ENCODE measurements at places on chromosomes 7 and 10.

GRCh38 chr7:22885797-22886261, 63.2 kb upstream of the TOMM7 start:
- DNase-seq = peak; percentile 77

DNA sequence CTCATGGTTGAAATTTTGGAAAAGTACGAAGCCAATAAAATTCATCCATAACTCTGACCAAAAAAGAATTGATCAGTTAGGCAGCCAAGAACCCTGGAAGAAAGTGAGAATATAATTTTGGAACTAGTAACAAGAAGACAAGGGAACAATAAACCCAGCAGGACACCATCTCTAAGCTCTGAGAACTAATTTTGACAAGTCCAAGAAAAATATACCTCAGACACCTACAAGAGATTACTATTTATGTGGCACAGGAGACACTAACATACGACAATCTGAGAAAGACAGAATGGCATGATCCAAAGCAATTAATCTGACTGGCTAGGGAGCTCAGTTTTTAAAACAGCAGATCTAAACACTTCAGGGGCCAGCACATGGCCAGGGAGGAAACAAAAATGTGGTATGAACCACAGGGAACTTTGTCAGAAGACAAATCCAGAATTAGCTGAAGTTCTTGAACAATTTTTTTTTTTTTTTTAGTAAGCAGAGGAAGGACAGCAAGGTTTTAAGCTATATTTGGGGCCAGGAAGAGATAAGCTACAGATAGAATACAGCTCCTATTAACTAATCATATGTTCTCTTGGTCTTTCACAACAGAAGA, 38.9 kb downstream of the PARD3 start:
- DNase-seq = no peak

- no peak for DNase-seq
These were observed 219.6 kb upstream of the GPR26 start for GRCh38 chr10:123446449-123447156.

DNA sequence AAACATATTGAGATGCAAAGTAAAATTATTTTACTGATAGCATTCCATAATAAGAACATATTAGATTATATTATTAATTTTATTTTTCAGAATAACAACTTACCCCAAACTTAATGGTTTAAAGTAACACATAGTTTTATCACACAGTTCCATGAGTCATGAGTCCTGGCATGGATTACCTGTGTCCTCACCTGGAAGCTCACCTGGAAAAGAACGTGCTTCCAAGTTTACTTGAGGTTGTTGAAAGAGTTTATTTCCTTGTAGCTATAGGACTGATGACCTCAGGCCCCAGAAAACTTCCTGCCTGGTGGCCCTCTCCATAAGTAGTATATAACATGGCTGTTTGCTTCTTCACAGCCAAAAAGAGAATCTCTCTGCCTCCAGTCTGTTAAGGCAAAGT, 254.6 kb downstream of the TFEC start:
- no peak for DNase-seq

GRCh38 chr10:118002581-118002980, 44.2 kb downstream of the RAB11FIP2 start:
- DNase-seq = no peak

- DNase-seq = no peak
These were observed 172.2 kb downstream of the SLIT1 start for GRCh38 chr10:97013568-97013967.

DNA sequence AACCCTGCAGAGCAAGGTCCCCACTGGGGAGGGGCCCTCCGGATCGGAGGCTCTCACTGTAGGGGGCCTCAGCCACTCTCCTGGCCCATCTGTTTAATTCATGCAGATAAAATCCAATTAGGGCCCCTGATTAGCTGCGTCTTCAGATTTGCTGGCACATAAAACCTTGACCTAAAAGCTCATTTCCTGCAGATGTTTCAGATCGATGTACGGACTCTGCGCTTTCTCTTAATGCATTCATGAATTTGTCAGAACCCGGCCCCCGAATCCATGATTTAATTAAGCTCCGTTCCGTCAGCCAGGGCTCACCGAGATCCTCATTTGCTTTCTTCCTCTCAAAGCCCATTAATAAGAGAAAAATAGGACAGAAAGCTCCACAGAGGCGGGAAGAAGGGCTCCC, 40.0 kb upstream of the FOXL3 start:
- DNase-seq = no peak

DNA sequence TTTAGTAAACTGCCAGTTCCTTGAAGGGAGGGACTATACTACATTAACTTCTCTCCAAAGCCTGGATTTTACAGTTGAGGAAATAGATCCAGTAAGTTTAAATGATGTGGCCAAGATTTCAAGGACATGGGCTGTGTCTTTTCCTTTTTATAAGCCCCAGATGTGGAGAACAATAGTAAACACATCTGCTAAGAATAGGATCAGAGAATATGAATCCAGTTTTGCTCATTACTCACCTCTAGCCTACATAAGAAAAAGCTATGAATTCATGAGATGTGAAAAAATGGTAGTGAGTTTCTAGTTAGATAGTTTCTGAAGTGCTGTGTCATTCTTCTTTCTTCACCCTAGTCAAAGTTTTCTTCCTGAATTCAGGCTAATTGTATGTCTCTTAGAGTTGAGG, 38.6 kb downstream of the MAGI2 start:
- DNase-seq = no peak

- no peak for DNase-seq
These were observed 40.5 kb downstream of the C10orf120 start for GRCh38 chr10:122659126-122659525.

DNA sequence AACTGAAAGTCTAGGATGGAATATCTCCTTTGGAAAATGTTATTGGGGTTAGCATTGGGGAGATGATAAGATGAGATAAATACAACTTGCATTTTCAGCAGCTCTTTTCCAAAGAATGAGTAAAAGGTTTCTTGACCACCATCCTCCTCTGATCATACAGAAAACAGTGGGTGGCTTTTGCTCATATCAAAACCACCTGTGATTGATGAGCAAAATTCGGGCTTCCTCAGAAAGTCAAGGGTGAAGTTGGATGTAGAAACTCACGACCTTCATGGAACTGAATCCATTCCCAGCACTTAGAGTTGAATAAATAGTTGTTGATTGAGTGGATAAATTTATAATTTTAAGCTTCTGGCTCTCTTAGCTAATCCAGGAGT, 158.4 kb downstream of the DNAJB6 start:
- DNase-seq = no peak

DNA sequence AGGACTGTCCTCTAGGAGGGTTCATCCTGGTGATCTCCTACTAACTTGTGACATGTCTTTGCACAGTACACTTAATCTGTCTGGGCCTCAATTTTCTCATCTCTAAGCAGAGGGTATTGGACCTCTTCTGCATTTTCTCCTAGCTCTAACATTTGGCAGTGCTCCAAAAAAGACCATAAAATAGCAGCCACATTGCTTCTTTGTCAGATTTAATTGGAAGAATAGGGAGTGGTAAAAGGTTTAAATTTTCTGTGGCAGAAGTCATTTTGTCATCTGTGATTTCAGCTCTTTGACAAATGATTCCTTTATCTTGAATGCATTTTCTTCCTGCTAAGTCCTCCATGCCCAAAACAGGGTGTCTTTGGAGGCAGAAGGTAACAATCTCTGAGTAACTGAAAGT, 289.9 kb upstream of the LRGUK start:
- DNase-seq = peak; percentile 53

DNA sequence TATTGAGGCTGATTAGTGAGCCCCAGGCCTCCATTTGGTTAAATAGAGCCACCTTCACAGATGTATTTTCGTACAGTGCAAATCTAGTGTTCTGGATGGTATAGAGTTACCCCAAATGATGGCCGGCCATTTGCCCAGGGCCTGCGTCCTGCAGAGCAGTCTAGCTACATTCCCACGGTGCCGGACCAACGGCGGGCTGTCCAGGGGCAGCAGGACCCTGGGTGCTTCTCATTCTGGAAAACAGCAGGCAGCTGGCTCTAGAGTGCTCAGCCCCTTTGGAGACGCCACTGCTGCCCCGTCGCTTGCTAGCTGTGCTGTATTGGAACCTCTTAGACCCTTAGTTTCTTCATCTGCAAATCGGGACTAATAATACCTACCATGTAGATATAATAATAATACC, 149.1 kb downstream of the RGS10 start:
- DNase-seq = no peak

DNA sequence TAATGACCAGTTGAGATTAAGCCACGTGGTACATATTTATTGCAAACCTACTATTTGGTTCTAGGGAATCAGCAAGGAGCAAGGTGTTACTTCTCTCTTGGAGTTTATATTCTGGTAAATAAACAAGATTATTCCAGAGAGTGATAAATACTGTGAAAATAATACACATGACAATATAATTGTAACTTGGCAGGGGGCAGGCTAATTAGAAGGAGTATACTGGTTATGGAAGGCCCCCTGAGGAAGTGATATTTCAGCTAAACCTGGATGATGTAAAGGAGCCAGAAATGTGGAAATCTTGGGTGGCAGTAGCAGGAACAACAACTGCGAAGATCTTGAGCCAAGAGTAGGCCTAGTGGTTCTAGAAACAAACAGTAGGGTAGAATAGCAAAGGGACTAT, 111.8 kb downstream of the SDK1 start:
- DNase-seq = no peak

GRCh38 chr10:43408331-43408709, 666 bp downstream of the HNRNPF start:
- no peak for DNase-seq

DNA sequence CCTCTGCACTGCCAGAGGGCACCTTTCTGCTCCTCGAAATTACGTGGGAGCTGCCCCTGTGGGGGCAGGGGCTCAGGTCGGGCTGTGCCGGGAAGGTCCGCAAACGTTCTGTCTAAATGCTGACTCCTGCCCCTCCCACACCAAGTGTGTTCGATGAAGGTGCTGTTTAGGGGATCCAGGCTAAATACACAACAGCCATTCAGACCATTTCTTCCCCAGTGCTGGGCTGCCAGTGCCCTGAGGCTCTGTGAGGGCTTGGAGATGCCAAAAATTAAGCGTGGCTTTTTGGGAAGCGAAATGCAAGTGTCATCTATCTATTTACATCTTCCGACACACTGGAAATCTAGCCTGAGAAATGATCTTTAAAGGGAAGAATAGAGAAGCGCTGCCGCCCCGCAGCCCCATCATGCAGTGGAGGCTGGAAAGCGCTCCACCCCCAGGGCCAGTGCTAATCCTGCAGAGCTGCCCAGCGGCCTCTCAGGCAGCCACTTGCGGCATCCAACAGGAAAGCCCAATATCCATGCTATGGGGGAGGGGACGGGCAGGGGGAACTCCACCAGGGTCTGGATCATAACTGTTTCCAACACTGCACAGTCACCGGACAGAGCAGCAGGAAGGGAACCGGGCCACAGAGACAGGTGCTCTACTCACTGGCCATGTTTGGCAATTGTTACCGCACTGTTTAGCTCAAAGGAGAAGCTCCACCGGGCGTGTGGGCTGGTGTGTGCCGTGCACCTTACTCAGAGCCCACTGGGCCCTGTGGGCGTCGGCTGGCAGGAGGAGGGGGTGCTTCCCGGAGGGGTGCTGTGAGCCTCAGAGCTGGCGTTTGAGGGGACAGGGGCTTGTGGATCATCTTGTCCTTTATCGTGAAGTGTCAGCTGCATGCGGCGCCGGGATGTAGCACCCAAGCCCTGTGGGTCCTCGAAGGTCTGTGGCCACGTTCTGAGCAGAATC, 205.5 kb downstream of the DNAJB6 start:
- no peak for DNase-seq

DNA sequence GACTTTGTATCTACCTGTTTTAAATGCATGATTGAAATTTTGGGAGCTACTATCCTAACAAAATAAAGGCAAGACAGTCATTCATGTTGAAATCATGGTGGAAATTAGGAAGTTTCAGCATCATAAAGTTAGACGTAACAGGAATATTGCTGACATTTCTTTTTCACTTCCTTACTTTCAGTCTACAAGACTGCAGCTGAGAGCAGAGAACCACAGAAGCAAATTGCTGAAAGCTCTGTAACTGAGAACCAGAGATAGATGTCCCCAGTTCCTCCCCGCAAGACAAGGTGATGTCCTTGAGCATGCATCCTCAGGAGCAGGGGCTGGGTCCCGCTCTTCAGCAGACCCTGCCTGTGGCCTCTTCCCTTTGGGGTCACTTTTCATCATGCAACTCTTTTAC, 466.3 kb upstream of the POM121L12 start:
- no peak for DNase-seq

DNA sequence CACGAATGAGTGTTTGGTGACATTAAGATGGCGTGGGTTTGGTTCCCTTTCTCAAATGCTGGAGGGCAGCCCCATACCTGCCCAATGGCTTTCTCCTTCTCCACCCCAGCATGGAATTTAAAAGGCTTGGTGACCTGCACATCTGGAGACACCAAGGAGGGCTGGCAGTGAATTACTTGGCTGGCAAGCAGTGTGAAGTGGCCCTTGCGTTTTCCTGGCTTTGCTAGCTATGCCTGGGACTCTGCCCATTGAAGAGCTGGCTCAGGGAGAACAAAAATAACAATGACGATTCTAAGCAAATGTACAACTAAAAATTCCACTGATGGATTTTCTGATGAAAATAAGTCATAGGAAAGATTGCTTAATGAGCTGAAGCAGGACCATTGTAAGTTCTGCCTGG, 203.7 kb downstream of the CYP26A1 start:
- DNase-seq = no peak

DNA sequence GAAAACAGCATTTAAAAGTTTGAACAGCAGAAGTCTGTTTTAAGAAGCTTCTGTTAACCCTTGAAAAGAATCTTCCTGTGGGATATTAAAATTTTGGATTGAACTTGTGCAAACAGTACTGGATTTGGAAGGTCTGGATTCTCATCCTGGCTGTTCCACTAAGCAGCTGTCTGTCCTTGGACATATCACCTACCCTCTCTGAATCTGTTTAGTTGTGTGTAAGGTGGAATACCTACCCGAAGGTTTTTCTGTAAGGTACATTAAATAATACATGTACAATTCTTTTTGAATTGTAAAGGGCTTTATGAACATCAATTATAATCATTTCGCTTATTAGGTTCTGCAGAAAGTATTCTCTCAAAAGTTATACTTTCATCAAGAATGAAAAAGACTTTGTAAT, 2.2 kb downstream of the PDCD4 start:
- DNase-seq = no peak

DNA sequence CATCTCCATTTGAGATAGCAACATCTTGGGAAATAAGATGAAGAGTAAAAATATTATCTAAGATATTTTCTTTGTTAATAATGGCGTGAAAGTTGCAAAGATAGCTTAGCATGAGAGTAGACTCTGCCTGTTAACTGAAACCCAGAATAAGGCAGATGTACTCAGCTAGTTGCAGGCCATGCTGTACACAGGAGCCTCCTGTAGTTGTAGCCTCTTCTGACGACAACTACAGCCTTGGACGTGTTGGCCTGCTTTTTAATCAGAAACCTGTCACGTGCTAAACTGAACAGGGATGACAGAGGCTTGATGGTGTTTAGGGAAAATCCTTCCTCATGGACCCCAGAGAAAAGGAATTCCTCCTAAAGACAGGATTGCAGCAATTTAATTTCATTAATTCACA, 155.1 kb upstream of the TMEM229A start:
- no peak for DNase-seq
